ENCODE measurements at places on chromosomes 11 and 22. TPM values are rescaled to one million over a fixed set of nuclear protein-coding genes. Genes with fewer than 3 reads are reported as not detected.
A peak's percentile ranks its signal among the peaks of the same experiment; 100 is the strongest.

Gene SYT9
- total RNA-seq, result 0.25 TPM

DNA sequence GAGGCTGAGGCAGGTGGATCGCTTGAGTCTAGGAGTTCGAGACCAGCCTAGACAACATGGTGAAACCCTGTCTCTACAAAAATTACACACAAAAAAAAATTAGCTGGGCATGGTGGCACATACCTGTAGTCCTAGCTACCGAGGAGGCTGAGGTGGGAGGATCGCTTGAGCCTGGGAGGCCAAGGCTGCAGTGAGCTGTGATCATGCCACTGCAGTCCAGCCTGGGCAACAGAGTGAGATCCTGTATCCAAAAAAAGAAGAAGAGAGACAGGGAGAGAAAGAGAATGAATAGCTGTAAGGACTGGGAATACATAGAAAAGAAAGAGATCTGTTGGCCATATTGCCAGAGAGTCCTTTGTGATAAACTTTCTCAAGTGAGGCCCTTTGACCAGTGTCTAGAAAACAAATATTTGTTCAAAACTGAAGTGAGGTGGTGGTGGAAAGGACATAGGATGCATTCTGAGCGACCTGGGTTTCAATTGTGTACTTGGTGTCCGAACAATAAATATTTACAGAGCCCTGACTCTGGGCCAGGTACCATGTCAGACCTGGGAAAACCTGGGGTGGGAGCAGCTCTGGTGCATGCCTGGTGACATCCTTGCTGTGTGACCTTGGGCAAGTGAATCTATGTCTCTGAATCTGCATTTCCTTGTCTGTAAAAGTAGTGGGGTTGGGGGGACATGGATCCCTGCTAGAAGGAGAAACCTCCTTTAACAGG lies 89.6 kb upstream of the CRYBB3 start:
- no peak for DNase-seq

DNA sequence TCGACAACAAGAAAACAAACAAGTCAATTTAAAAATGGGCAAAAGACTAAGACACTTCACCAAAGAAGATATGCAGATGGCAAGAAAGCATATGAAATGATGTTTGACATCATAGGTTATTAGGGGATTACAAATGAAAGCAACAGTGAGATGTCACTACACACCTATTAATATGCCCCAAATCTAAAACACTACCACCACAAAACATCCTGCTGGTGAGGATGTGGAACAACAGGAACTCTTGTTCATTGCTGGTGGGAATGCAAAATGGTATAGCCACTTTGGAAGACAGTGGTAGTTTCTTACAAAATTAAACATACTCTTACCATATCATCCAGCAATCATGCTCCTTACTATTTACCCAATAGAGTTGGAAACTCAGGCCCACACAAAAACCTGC lies 29.0 kb downstream of the PRRG4 start:
- DNase-seq, result no peak

DNA sequence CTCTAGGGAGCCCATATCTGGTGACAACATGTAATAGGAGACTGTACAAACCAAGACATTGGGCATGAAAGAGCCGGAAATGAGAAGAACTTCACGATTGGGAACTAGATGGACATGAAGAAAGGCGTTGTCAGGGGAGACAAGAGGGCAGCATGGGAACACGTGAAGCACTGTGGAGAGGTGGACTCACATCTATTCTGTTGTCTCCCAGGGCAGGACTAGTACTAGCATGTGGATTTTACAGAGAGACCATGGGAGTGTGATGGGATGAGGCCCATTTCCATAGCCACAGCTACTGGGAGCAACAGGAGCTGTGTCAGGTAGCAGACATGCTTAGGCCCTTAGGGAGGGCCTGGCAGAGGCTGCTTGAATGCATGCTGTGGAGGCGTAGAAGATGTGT lies 333.9 kb downstream of the OPCML start:
- DNase-seq, result no peak

DNA sequence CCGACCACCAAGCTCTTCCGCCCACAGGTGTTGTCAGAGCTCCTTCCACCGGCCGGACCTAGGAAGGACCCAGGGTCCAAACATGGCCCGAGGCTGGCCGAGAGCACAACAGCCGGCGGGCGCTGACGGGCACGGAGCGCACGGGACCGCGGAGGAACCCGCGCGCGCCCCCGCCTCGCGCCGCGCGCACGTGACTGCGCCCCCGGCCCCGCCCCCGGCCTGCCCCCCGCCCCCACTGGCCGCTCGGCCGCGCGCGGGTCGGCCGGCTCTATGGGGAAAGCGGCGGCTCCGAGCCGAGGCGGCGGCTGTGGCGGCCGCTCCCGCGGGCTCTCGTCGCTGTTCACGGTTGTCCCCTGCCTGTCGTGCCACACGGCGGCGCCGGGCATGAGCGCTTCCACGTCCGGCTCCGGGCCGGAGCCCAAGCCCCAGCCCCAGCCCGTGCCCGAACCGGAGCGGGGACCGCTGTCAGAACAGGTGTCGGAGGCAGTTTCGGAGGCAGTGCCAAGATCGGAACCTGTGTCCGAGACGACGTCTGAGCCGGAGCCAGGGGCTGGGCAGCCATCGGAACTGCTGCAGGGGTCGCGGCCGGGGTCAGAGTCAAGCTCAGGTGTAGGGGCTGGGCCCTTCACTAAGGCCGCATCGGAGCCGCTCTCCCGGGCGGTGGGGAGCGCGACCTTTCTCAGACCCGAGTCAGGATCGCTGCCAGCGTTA lies at the start of gene OSBP2:
Gene OSBP2 (plus strand): TSS at position 235 of the 711 bp plus-strand sequence. CDS start 36 bp downstream, at position 271.
- peak; percentile 30 for DNase-seq

- no peak for DNase-seq
These were observed 29.5 kb downstream of the DNHD1 start for GRCh38 chr11:6526411-6527135.

DNA sequence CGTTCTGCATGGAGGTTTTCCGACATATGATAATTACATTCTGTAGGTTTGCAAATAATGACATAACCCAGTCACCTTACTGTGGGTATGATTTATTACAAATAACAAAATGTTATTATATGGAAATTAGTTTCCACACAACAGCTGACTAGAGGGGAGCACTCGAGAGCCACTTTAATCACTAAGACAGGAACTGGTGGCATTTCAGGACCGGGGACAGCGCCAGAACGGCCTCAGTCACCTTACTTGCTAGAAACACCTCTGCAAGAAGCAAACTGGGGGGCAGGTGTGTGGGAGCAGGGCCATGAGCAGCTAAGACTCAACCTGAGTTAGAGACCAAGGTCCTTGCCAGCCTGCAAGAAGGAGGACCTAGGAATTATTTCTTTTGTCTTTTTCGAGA lies 199.9 kb downstream of the DSCAML1 start:
- peak; percentile 38 for DNase-seq

DNA sequence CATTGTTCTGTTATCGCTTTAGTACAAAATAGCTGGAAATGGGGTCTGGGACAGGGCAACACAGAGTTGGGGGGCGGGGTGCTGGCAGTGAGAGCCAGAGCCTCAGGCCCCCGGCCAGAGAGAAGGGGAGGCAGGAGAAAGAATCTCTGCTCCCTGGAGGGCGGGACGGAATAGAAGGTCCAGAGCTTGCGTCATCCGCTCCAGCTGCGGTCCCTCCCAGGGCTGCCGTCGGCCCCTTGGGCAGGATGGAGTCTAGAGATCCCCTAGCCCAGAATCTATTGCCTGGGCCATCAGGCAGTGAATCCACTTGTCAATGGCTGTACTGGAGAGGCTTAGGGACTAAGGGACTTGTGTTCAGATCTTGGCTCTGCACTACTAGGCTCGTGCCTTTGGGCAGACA lies 5.0 kb downstream of the TP53I11 start:
- peak; percentile 23 for DNase-seq

DNA sequence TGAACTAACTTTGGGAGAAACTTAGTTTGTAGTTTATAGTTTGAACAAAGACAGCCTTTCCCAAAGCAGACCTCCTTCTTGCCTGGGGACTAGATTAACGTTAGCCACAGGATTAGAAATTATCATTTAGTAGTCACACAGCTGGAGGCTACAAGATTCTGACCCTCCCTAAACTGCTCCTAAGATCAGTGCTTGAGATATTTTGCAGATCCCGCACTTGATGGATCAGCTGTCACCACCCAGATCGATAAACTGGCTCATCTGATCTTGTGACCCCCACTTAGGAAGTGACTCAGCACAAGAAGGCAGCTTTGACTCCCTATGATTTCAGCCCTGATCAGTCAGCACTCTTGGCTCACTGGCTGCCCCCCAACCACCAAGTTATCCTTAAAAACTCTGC lies 1.6 kb downstream of the SLC22A24 start:
- no peak for DNase-seq

Gene RANBP1
- 237 TPM for total RNA-seq

DNA sequence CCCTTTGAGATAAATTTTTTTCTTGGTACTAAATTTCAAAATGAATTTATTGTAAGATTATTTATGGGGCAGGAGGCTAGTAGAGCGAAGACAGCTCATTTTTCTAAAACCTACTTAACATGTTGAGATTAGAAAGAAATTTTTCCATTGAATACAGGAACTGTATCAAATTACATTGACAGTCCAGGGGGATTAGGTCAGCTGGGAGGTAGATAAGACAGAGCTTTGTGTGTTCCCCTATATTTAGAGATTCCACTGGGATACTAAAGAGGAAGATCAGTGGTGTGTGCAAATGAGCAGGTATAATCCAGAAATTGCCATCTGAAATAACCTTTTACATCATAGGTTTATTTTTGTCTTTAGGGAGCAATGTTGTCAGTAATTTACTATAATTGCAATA lies 32.1 kb downstream of the ENDOD1 start:
- no peak for DNase-seq

- DNase-seq, result no peak
These were observed 100.9 kb upstream of the BID start for GRCh38 chr22:17875156-17875555.

DNA sequence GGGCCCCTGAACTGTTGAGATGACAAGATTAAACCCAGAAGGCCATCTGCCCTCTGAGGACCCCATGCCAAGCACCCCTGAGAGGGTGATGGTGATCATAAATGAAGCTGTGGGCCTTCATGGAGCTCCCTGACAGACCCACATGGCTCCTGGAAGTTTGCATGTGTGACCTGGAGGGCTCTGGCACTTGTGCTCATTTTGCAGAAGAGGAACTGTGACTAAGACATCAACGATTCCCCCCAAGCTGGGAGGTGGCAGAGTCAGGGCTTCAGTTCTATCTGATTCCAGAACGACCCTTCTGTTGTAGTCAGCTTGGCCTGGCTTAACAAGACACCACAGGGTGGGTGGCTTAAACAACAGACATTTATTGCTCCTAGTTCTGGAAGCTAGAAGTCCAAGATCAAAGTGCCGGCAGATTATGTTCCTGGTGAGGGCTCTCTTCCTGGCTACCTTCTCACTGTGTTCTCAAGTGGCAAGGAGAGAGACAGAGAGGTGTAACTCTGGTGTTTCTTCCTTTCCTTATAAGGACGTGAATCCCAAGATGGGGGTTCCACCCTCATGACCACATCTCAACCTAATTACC lies 46.4 kb upstream of the CD82 start:
- no peak for DNase-seq

- DNase-seq, result peak; percentile 77
These were observed 90.4 kb upstream of the PARVA start for GRCh38 chr11:12287009-12287373.

- DNase-seq, result no peak
These were observed 91.0 kb downstream of the WNT7B start for GRCh38 chr22:45885941-45886395.

- no peak for DNase-seq
These were observed 483.6 kb downstream of the FAM181B start for GRCh38 chr11:82250047-82250446.

GRCh38 chr11:88384669-88385005 lies 47.1 kb upstream of the CTSC start:
- DNase-seq, result no peak

GRCh38 chr22:44382116-44383038 lies 69.6 kb upstream of the SHISAL1 start:
- DNase-seq, result no peak

DNA sequence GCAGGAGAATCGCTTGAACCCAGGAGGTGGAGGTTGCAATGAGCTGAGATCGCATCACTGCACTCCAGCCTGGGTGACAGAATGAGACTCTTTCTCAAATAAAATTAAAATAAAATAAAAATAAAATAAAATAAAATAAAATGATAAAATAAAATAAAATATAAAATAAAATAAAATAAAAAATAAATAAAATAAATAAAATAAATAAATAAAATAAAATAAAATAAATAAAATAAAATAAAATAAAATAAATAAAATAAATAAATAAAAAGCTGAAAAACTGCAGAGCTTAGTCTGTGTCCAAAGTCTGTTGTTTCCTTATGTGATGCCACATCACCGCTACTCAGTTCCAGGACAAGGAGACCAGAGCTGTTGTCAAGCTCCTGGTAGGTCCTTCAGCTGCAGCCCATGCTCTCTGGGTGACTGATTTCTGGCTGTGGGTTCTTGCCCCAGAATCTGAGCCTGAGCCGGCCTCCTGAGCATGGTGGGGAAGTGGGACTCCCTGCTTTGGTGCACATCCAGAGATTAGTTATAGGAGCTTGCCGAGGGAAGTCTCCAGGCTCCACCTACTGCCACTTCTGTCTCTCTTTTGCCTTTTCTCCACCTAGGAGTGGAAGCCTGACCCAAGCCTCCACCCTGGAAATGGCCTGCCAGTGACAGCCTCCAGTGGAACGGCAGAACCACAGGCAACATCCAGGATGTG lies 31.3 kb upstream of the ADA2 start:
- DNase-seq, result no peak

- DNase-seq, result peak; percentile 26
These were observed 54.9 kb upstream of the BLID start for GRCh38 chr11:122170815-122171475.

DNA sequence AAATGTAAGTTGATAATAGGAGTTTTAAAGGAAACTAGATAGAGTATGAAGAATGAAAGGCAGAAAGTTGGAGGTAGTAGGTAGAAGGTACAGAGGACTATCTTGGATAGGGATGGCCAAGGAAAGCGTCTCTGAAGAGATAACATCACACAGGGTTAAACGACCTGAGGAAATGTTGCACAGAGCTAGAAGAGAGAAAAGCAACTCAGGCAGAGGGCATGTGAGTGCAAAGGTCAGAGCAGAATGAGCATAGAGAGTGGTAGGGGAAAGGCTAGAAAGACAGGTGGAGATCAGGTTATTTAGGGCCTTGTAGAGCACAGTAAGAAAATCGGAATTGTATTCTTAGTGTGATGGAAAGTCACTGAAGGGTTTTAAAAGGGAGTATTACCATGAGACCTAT lies 232.0 kb downstream of the SOX6 start:
- DNase-seq, result no peak

- DNase-seq, result peak; percentile 92
These were observed 2.3 kb downstream of the TSPAN4 start for GRCh38 chr11:844693-845644.

Gene OR51E2
- total RNA-seq, result not detected

GRCh38 chr11:57466680-57467079 lies 6.4 kb downstream of the RTN4RL2 start:
- DNase-seq, result no peak

DNA sequence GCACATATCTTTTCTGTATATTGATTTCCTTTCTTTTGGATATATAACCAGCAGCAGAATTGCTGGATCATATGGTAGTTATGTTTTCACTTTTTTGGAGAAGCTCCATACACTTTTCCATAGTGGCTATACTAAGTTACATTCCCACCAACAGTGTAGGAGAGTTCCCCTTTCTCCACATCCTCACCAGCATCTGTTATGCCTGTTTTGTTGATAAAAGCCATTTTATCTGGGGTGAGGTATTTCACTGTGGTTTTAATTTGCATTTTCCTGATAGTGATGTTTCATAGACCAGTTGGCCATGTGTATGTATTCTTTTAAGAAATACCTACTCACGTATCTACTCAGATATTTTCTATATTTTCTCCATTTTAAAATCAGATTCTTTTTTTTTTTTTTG lies 419.3 kb upstream of the FAT3 start:
- DNase-seq, result no peak
